Small intestine (tissue), 16 donors: ENCODE measurements at places on chromosomes 7 and 10.
A peak's percentile ranks its signal among the peaks of the same experiment; 100 is the strongest.

- DNase-seq = peak; percentile 14
Observed at GRCh38 chr7:2631946-2632732, at the start of gene TTYH3. TSS of gene TTYH3 (plus strand) at chr7:2631986. CDS start at chr7:2632156, 170 bp downstream.

DNA sequence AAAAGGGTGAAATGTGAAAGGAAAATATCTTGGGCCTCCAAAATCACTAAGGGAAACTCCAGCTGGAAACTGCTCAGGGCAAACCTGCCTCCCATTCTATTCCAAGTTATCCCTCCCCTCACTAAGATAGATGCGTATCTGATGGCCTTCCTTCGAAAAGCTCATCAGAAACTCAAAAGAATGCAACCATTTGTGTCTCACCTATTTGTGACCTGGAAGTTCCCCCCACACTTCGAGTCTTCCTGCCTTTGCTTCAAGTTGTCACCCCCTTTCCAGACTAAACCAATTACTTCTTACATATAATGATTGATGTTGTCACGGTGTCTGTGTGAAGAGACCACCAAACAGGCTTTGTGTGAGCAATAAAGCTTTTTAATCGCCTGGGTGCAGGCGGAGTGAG is 69.3 kb downstream of the ST8SIA6 start:
- DNase-seq = no peak

DNA sequence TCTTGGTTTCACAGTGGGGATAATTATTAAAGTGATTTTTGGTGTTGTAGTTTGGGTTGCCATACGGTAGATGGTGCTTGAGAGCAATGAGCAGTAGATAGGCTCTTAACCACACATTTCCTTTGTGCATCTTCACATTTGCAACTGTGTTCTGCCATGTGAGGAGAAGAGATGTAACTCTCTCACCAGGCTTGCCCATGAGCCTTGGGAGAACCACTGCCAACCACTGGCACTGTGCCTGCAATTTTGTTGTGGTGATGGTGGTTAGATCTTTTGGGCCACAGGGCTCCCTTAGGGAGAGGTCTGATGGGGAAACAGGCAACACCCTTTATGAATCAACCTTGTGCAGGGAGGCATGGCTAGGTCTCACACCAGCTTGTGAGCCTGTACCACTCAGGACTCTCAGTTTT is 204.3 kb downstream of the CCDC7 start:
- DNase-seq = no peak

GRCh38 chr7:106597751-106598546 is 63.0 kb downstream of the CCDC71L start:
- DNase-seq = no peak

GRCh38 chr7:40058026-40058425 is 76.4 kb downstream of the MPLKIP start:
- DNase-seq = peak; percentile 84

DNA sequence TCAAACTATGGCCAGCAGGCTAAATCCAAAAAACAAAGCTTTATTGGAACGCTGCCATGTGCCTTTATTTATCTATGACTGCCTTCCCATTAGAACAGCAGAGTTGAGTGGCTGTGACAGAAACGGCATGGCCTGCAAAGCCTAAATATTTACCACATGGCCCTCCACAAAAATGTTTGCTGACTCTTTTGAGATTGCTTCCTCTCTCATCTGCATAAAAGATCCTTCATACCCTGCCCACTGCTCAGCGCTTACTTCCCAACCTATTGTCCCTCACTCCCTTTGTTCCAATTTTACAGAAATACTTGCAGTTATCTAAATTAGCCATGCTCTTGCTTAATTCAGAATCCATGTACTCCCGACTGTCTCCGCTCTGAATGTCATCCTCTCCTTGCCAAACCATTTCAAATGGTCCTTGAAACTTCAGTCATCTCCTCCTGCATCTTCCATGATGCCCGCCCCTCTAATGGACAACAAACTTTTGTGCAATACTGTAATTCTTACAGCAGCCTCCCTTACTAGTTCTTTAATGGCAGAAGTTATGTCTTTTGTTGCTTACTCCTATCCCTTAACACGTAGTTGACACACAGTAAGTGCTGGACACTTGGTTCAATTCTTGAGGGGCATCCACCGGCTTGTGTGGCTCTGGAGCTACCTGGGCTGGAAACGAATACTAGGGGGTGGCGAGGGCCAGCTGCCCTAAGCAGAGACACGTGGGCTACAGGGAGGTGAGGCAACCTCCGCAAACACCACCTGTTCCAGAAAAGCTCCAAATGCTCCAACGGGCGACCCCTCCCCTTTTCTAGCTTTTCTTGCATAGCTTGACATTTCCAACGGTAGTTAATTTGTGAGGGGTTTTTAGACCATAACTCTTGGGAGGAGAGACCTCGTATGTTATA is 832 bp downstream of the XRCC2 start:
- peak; percentile 43 for DNase-seq

DNA sequence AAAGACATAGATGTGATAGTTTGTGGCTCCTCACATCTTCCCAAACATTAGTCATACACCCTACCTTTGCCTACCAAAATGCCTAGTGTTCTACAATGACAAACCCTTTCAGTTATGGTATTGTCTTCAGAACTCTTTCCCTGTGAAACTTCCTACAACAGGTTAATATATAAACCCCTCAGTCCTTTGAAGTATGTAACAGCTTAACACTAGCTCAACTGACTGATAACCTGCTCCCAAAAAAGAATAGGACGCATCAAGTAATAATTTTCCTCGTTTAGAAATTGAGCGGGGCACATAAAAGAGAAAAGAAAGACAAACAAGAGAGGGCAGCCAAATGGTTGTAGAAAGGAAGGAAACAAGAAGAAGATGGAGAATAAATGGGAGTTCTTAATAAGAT is 49.9 kb upstream of the RNF148 start:
- no peak for DNase-seq

GRCh38 chr10:115604627-115605026 is 511.5 kb downstream of the ATRNL1 start:
- DNase-seq = no peak

DNA sequence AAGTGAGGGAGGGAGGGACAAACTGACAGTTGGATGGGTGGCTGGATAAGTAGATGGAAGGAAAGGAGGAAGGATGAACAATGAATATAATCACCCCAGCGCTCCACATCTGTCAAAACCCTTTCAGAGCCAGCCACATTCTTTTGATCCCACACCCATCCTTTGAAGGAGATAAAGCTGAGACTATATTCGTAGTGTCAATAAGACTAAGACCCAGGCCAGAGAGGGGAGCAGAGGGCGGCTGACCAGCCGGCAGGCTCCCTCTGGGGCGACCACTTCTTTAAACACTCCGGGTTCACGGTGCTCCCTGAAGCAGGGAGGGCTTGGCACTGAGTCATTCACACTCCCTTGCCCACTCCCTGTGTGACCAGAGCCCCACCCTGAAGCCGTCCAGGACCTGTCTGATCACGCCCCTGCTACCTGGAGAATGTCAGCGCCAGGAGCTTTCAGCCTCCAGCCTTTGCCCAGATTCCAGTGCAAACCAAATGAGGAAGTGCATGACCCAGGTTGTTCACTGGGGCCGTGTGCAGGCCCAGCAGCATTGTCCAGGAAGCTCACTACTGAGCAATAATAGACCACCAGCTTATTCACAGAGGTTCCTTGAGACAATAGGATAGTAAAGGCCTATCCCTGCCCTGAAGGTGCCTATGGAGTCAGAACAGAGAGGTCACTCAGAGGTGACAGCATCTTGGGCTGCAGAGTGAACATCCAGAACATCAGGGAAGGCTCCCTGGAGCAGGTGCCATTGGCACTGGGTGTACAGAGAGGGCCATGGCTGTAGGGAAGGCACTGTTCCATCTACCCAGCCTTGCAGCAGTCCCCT is 34.4 kb downstream of the UNC5B start:
- DNase-seq = peak; percentile 99

DNA sequence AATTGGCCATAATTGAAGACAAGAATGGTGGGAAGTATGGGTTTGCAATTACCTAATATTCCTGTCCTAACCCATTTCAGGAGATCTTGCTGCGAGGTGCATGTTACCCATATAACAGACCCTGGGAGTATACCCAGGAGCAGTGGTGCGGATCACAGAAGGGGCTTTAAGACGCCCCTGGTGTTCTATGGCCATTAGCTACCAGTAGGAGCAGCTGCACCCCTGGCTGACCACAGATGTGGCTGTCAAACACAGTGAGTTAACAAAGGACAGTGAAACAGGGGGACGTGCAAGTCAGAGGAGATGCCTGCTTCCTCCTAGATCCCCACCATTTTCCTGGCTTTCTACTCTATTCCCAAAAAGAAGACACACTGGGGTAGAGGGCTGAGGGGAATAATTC is 25.2 kb downstream of the AOC1 start:
- DNase-seq = no peak

- no peak for DNase-seq
Observed at GRCh38 chr10:104090611-104091010, 4.9 kb upstream of the COL17A1 start.

GRCh38 chr10:93462881-93463280 is 19.3 kb downstream of the MYOF start:
- no peak for DNase-seq

DNA sequence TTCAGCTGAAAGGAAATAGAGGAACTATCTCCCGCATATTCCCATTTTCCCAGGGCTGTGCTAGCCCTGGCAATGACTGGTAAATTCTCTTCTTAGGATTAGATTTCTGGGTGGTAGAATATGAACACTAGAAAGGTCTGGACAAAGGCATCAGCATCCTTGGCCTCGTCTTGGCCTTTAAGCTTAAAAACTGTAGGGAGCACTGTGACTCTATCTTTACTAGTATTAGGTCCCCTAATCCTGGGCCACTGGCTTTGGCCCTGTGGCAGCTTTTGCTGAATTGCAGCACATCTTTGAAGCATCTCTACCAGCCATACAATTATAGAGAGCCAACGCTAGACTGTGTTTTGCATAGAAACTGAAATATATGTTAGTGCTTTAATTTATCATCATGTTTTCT is 41.5 kb upstream of the EBLN1 start:
- DNase-seq = no peak

DNA sequence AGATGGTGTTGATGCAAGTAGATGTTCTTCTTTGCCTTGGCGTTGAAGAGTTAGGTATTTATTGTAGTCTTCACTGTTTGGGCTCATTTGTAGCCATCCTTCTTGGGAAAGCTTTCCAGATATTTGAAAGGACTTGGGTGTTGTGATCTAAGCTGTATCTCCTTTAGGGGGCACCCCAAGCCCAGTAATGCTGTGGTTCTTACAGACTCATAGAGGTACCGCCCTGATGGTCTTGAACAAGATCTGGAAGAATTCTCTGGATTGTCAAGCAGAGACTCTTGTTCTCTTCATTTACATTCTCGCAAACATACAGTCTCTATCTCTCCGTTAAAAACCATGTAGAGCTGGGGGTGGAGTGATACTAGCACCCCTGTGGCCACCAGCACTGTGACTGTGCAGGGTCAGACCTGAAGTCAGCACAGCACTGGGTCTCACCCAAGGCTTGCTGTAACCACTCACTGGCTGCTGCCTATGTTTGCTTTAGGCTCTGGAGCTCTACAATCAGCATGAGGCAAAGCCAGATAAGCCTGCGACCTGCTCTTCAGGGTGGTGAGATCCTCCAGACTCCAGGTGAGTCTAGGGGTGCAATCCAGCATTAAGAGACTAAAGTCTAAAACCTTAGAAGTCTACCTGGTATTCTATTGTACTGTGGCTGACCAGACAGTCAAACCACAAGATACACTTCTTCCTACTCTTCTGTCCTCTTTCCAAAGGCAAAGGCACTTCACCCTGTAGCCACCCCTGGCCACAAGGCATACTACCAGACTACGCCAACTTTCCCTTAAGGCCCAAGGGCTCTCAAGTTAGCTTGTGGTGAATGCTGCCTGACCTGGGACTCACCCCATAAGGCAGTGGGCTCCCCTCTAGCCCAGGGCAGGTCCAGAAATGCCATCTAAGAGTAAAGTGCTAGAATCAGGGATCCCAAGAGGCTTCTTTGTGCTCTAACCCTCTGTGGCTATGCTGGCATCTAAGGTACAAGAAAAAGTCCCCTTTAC is 209.7 kb upstream of the TMEM196 start:
- peak; percentile 40 for DNase-seq

DNA sequence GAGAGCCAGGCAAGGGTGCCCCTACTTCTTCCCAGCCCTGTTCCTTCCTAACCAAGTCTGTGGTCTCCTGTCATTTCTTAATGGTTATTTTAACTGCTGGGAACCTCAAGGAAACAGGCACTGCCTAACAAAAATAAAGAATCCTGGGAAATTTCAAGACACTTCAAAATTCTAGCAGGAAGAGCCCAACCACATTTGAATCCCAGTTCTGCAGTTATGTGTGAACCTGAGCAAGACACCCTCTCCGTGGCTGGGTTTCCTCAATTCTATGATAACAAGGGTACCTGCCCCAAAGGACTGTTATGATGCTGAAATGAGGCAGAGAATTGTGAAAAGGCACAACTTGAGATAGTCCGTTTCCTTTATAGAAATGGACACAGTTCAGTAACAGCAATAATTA is 36.2 kb upstream of the DUSP5 start:
- DNase-seq = no peak

DNA sequence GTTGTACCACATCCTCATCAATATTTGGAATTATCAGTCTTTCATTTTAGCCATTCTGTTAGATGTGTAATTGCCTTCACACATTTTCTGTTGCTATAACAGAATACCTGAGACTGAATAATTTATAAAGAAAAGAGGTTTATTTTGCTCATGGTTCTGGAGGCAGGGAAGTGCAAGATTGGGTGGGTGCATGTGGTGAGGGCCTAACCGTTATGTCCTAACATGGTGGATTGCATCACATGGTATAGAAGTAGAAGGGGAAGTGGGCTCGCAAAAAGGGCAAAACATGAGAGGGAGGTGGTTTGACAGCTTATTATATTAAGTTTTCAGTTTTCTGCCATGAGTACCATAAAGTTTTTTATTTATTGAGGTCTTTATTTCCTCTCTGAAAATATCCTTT is 452.0 kb downstream of the ARL4A start:
- DNase-seq = no peak

DNA sequence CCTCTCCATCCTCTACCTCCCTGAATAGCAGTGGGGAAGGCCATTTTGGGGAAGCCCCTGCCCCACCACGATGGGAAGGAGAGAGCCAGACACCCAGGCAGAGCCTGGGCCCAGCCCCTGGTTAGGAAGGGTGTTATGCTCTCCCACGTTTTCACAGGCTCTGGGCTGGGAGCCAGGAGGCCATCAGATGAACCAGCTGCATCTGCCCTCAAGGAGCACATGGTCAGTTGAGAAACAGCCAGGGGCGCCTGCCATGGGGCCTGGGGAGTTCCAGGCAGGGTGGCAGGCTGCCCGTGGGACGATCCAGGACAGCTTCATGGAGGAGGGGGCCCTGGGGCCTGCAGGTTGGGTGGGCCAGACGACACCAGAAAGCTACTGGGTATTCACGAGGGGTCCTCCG is 47.5 kb downstream of the CAMK2B start:
- no peak for DNase-seq

- DNase-seq = peak; percentile 20
Observed at GRCh38 chr10:35140727-35141126, 14.1 kb downstream of the CREM start.

- no peak for DNase-seq
Observed at GRCh38 chr7:1367501-1368183, 91.6 kb downstream of the MICALL2 start.

GRCh38 chr10:29621161-29621560 is 13.6 kb downstream of the SVIL start:
- no peak for DNase-seq

GRCh38 chr10:77175631-77176222 is 461.9 kb downstream of the KCNMA1 start:
- no peak for DNase-seq

- DNase-seq = no peak
Observed at GRCh38 chr10:106450966-106451365, 713.5 kb downstream of the SORCS1 start.
